ENCODE measurements at places on chromosomes 12 and 14. TPM values are rescaled to one million over a fixed set of nuclear protein-coding genes. Genes with fewer than 3 reads are reported as not detected.

DNA sequence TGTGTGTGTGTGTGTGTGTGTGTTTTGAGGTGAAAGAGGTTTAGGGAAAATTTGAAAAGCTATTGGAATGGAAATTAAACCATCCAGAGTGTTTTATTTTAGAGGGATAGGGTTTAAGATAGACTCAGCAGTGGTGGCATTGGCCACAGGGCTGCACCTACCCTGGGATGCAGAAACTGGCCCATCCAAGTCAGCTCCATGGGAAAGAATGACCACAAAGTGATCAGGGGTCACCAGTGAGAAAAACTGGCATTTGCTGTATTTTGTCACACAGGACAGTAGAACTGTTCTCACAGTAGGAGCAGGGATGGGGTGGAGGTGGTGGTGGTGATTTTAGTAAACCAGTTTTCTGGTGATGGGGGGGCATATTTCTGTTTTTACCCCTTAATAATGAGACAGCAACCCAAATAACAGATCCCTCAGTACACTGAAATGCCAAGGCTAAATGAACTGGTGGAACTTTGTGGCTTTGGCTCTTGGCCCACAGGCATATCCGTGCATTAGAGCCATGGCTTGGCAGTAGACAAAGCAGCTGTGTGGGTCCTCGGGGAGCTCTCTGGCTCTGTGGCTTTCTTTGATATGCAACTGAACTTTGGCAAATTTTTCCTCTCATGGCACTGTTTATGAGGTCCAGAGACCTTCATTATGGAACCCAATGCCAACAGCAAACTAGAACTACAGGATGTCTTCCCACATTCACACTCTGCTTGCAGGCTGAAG is 348.3 kb downstream of the ZFP36L1 start:
- DNase-seq, result no peak

The KCNC2 gene
- not detected for polyA plus RNA-seq

DNA sequence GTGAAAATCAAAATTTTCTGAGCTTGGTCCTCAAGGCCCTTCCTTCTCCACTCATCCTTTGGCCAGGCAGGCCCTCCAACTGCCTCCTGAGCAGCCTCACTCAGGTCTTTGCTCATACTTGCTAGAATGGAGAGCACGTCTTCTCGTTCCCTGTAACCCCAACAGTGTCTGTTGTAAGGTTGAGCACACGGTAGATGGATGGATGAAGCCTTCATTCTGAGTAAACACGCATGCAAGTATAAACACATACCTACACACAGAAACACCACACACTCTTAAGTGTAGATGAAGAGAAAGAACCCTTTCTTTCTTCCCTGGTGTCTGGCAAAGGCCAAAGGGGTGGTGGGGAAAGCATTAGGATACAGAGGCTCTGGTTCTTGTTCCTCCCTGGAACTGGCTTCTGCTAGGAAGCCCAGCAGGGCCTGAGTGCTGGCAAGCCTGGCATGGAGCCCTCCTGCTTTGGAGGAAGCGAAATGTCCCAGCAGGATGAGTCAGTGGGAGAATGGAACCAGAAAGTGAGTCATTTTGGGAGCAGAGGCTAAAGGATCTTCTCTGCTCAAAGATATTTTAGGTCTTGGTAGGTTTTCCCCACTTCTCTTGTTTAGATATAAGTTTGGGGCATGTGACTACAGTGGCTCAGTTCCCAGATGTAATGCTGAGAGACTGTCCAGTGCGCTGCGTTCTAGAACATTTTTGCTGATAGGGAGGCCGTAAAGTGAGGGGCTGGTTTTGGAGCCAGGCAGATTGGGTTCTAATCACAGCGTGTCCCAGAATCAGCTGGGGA is 127.4 kb downstream of the CACNA1C start:
- DNase-seq, result no peak

DNA sequence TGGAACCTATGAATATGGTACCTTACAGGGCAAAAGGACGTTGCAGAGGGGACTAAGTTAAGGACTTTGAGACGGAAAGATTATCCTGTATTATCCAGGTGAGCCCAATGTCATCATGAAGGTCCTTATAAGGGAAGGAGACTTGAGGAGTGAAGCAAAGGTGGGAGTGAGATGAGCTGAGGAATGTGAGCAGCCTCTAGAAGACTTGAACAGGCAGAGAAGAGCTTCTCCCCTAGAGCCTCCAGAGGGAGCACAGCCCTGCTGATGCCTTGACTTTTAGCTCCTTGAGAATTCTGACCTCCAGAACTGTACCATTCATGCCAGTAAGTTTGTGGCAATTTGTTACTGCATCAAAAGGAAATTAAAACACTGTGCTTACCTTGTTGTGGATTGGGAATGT is 41.8 kb upstream of the DCD start:
- no peak for DNase-seq

The KRT83 gene
- polyA plus RNA-seq, result not detected
